ENCODE measurements at places on chromosomes 3 and 15.
A peak's percentile ranks its signal among the peaks of the same experiment; 100 is the strongest.

DNA sequence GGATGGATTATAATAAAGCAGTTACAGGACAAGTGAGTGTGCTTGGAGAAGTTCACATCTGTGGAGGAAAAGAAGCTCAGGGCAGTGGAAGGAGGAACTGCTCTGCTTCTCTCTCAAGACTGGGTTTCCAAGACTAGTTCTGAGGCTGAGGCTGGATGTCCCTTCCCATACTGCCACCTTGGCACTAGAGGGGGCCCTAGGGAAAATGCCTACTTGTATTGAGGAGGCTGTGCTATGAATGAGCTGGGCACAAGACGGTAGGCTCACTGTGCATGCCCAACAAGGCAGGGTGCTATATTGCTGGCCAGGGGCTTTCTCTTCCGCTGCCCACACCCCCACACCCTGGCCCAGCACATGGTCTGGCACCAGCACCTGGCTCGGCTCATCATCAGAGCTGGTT, 65.2 kb downstream of the SLCO2A1 start:
- no peaks in the 10 kb centered on the region for H3K4me1 ChIP-seq
- no peak for DNase-seq
- H3K27me3 ChIP-seq, result peaks cover 2% of the 10 kb centered on the region
- no peak overlapping the region for H3K27ac ChIP-seq

DNA sequence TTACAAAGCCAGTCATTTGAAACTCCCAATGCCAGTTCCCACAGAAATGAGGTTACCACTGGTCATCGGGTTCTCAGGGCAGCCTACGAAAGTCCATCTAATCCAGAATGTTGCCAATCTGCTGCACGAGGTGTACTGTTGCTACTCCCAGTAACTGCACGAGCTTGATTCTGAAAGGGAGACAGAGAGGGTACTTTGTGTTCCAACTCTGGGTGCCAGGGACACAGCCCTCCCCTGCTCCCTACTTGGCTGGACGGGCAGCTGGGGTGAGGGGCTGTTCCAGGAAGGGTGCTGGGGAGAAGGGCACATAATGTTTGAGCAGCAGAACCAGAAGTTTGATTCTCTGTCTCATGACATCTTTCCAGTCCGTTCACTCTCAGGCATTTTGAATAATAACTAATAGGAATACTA, 27.1 kb upstream of the OSBPL11 start:
- H3K27ac ChIP-seq, result no peak overlapping the region
- H3K36me3 ChIP-seq, result peaks cover under 1% of the 10 kb centered on the region
- no peaks in the 10 kb centered on the region for H3K27me3 ChIP-seq
- H3K4me1 ChIP-seq, result no peaks in the 10 kb centered on the region
- no peak overlapping the region for H3K4me3 ChIP-seq

- no peak for DNase-seq
- no peak overlapping the region for H3K27ac ChIP-seq
- no peak overlapping the region for H3K4me3 ChIP-seq
These were observed 62.9 kb upstream of the FSIP1 start for GRCh38 chr15:39845582-39845981.

- H3K4me1 ChIP-seq, result no peaks in the 10 kb centered on the region
- H3K27ac ChIP-seq, result no peak overlapping the region
- H3K36me3 ChIP-seq, result no peaks in the 10 kb centered on the region
- H3K4me3 ChIP-seq, result no peak overlapping the region
- H3K27me3 ChIP-seq, result no peaks in the 10 kb centered on the region
These were observed 3.3 kb downstream of the P2RY14 start for GRCh38 chr3:151275091-151275490.

GRCh38 chr3:32606960-32607359, 36.3 kb upstream of the DYNC1LI1 start:
- H3K27me3 ChIP-seq, result peaks cover 5% of the 10 kb centered on the region
- H3K4me1 ChIP-seq, result peaks cover 2% of the 10 kb centered on the region
- H3K27ac ChIP-seq, result no peak overlapping the region
- H3K36me3 ChIP-seq, result no peaks in the 10 kb centered on the region

- H3K27ac ChIP-seq, result no peak within 1 kb of the TSS
- H3K4me1 ChIP-seq, result no peaks in the 10 kb centered on the region
- peak; percentile 84 for DNase-seq
- H3K36me3 ChIP-seq, result peaks cover 5% of the 10 kb centered on the region
- peaks cover 36% of the 10 kb centered on the region for H3K27me3 ChIP-seq
- peak within 1 kb of the TSS; percentile 80 for H3K4me3 ChIP-seq
These were observed at the start of gene WNT7A for GRCh38 chr3:13879946-13880810. TSS of gene WNT7A (minus strand) at chr3:13880071. CDS start at chr3:13879816, 255 bp downstream.

GRCh38 chr3:11010426-11011165, 18.0 kb downstream of the SLC6A1 start:
- no peak overlapping the region for H3K27ac ChIP-seq
- H3K27me3 ChIP-seq, result no peaks in the 10 kb centered on the region
- peaks cover 2% of the 10 kb centered on the region for H3K4me1 ChIP-seq

- peaks cover 13% of the 10 kb centered on the region for H3K4me1 ChIP-seq
- no peaks in the 10 kb centered on the region for H3K36me3 ChIP-seq
- H3K27ac ChIP-seq, result no peak overlapping the region
- H3K4me3 ChIP-seq, result no peak overlapping the region
- no peak for DNase-seq
These were observed 95.7 kb downstream of the RORA start for GRCh38 chr15:61133361-61133760.

DNA sequence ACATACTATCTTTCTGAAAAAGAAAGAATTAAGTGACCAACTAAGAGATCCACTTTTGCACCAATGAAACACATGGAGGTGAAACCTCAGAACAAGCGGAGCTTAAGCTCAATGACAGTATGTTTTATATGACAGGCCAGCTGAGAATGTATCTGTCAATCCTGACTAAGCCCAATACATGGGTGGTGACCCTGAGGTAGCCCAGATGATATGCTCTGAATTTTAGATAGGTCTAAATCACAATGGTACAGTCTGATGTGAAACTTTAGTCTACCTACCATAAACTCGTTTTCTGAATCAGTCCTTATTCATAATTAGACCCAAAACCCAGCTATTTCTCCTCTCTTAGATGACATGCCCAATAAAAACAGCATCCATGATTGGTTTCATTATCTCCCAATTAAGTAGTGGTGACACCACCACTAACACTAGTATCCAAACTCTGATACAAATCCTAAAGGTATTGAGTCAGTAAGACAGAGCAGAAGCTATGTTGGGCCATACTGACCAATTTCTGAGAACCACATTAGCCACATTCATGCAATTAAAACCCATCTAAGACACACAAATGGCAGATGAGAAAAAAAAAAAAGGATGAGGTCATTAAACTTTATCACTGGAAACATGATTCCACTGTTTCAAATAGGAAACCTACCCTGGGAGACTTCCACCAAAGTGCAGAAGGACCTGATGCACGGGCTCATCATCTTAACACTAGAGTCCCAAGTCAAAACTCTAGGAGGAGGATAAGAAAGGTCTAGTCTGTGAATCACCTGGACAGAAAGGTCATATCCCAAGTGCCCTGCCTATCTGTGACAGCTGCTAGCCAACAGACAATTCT, 20.6 kb downstream of the CMTM6 start:
- no peaks in the 10 kb centered on the region for H3K36me3 ChIP-seq
- H3K4me1 ChIP-seq, result peaks cover 4% of the 10 kb centered on the region
- no peaks in the 10 kb centered on the region for H3K27me3 ChIP-seq
- DNase-seq, result no peak
- H3K27ac ChIP-seq, result no peak overlapping the region

- no peak overlapping the region for H3K4me3 ChIP-seq
- no peaks in the 10 kb centered on the region for H3K36me3 ChIP-seq
- no peak for DNase-seq
- peaks cover 4% of the 10 kb centered on the region for H3K4me1 ChIP-seq
- H3K27me3 ChIP-seq, result peaks cover 4% of the 10 kb centered on the region
- H3K27ac ChIP-seq, result no peak overlapping the region
These were observed 5.3 kb downstream of the KNG1 start for GRCh38 chr3:186722457-186722856.

- no peaks in the 10 kb centered on the region for H3K27me3 ChIP-seq
- DNase-seq, result no peak
- no peak overlapping the region for H3K27ac ChIP-seq
These were observed 227.7 kb upstream of the TPRG1 start for GRCh38 chr3:188944108-188944507.

DNA sequence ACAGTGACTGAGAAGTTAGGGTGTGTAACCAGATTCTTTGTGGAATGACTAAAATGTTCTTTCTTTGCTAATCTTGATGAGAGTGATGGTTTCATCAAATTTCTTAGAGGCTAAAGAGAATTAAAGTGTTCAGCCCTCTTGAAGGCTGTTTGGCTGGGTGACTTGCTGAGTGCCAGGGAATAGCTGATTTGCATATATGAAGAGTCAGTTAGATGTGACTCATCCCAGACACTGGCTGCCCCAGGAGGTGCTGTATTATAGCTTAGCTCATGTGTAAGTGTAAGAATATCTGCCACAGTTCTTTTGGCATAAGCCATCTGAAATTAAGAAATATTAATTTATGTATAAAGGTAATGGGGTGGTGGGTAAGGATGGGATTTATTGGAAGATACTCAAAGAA, 535.1 kb downstream of the NLGN1 start:
- DNase-seq, result peak; percentile 19
- no peak overlapping the region for H3K27ac ChIP-seq
- H3K4me1 ChIP-seq, result peaks cover 12% of the 10 kb centered on the region
- no peak overlapping the region for H3K4me3 ChIP-seq
- no peaks in the 10 kb centered on the region for H3K36me3 ChIP-seq

DNA sequence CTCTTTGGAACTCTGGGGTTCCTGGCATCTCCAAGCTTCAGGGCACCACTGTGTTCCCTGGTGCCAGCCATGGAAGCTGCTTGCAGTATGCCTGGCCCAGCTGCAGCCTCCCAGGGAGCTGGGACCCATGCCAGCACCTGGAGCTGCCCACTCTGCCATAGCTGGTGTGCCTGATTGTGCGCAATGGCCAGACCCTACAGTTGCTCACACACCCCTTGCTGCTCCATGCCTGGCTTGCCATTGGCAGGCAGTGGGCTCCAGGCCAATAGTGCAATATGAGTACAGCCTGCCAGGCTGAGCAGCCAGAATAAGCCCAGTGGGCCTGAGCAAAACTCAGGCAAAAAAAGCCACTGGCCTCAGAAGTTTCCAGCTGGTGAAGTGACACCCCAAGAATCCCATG, 43.8 kb upstream of the LRRFIP2 start:
- H3K27ac ChIP-seq, result peak overlapping the region; percentile 38
- peaks cover 6% of the 10 kb centered on the region for H3K4me1 ChIP-seq
- H3K27me3 ChIP-seq, result no peaks in the 10 kb centered on the region

Measured in glutamatergic neuron (in vitro differentiated cells).